Activated CD4-positive, alpha-beta T cell treated with anti-CD3 and anti-CD28 coated beads, Interleukin-2, amount 10 ng/mL, durations not matched to agents 7 days and 5 days (primary cell): ENCODE measurements at places on chromosomes 2 and 18. TPM values are rescaled to one million over a fixed set of nuclear protein-coding genes. Genes with fewer than 3 reads are reported as not detected.

The IL1A gene
- total RNA-seq = 0.17 TPM

- DNase-seq = no peak
Measured at GRCh38 chr2:54906716-54907115, 143.5 kb downstream of the RTN4 start.

DNA sequence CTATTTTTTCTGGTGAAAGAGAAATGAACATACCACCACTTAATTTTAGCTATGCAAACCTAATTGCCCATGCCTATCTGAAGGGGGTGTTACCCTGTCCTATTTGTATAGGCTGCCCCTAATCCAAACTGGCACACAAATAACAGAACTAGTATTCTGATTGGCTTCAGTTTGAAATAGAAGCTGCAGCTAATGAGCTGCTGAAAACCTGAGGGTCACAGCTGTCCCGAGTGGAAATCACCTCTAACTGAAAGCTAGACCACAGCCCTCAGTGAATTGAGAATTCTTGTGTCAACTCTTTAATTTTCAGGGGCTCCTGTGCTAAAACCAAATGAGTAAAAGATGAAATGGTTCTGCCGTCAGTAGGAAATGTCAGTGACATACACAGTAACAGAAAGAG, 28.7 kb downstream of the CCDC141 start:
- no peak for DNase-seq

DNA sequence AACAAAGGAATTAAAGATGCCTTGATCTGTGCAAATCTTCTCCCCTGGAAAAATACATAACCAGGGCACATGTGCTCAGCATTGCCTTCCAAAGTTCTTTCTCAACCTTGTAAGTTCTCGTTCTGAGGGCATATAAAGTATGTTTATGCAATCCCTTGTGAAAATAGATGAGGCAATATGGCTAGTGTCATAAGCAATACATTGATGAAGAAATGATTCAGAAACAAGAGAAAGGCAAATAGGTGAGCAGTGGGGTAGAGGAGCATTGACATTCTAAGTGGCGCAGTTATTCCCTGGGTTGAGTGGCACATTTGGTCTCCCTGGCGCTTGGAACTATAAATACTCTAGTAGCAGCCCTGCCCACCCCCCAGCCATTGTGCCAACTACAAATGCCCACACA, 57.4 kb upstream of the PGAP1 start:
- no peak for DNase-seq

GRCh38 chr2:26647981-26648380, 6.8 kb upstream of the CIB4 start:
- no peak for DNase-seq
